ENCODE measurements at places on chromosomes 5 and 9.

- DNase-seq = peak; percentile 52
These were observed 702 bp downstream of the CDC20B start for GRCh38 chr5:55172051-55172899.

DNA sequence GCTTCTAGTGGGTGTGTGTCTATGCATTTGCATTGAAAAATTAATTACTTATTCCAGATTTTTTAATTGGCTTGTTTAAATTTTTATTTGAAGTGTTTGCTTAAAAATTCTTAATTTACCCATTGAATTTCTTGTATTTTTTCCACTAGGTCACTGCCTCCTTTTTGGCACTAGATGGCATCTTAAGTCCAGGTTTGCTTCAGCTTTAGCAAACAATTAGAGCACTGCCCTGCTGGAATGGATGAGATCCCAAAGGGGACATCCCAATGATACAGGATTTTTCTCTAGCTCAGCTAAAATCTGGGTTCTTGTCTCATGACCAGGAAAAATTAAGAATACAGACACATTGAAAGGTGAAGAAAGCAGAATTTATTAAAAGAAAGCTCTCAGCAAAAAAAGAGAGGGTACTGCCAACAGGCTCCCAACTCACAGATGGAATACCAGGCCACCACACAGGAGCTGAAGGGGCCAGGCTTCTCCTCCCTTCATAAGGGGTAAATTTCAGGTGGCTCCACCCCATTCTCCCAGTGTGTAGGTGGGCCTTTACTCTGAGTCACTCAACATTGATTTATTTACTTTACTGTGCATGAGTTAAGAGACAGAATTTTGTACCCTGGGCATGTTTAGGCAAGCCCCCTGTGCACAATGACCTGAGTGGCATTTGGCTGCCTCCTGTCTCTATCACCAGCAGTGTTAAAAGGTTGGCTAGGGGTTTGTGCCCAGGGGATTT, 532.4 kb downstream of the ANXA1 start:
- no peak for DNase-seq

- no peak for DNase-seq
These were observed 31.5 kb downstream of the CLINT1 start for GRCh38 chr5:157827423-157827822.

DNA sequence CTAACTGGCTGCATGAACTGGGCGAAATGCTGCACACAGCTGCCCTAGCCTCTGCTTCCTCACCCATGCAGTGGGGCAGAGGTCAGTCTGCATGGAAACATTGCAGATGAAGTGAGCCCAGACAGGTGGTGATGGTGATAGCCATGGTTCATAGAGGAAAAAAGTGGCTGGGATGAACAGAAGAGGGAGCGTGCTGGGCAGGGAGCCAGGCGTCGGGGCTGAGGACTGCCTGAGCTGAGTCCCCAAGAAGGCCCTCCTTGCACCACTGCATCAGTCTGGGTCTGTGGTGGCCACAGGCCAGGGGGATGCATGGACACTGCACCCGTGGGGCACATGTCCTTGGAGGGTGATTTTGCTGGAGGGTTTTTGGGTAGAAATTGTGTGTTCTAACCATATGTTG, 80.5 kb downstream of the AMBP start:
- no peak for DNase-seq

- DNase-seq = no peak
These were observed 17.5 kb downstream of the LRRC70 start for GRCh38 chr5:62596096-62596495.

DNA sequence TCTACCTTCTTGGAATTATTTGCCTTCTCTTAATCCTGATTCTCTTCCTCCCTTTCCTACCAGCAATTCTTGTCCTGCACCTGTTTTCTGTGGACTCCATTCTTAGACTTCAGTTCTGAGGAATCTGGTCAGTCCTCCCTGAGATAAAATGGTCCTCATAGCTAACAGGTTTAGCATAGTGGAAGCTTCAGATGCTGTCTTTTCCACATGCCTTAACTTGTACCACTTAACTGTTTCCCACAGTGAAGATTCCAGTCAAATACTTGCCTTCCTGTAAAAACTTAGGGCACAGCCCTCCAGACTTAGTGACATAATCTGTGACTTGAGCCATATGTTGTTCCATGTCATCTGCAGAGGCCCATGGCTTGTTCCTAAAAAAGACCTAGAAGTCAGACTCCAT, 261.3 kb downstream of the CWC27 start:
- no peak for DNase-seq

- no peak for DNase-seq
These were observed 37.9 kb downstream of the TNFAIP8 start for GRCh38 chr5:119393746-119394145.

DNA sequence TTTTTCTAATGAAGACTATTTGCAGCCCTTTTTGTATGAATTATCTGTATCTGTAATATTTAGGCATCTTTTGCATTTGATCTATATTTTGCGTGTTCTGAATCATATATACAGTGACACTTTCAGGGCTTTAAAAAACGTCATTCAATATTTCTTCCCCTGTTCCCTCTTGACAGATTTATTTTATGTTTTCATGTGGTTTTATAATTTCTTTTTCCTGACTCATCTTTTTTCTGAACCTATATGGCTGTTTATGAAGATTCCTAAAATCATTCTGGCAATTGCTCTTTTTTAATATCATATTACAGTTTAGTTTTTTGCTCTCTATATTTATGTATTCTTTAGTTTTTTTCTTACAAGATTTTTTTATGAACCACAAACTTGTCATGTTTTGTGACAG, 67.6 kb downstream of the SMARCA2 start:
- no peak for DNase-seq

GRCh38 chr5:143126174-143127019, 277.1 kb downstream of the NR3C1 start:
- DNase-seq = no peak

- DNase-seq = no peak
These were observed 46.8 kb downstream of the GALNT12 start for GRCh38 chr9:98854266-98854665.

GRCh38 chr9:94591876-94592275, 1.7 kb downstream of the FBP2 start:
- no peak for DNase-seq

DNA sequence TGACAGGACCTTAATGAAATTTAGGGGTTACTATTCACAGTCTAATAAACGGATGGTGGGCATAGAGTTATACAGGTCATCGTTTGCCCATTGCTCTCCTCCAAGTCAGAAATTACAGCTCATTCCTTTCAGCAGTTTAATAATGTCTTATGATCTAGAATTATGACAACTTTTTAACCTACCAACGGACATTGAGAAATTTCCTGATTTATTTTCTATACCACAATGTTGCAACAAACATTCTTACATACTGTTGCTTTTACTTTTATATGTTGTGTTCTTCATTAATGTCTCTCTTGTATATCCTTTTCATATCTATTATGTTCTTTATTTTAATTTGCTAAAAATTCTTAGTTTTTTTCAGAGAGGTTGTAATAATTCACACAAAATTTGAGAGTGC, 152.8 kb upstream of the PRLR start:
- no peak for DNase-seq

DNA sequence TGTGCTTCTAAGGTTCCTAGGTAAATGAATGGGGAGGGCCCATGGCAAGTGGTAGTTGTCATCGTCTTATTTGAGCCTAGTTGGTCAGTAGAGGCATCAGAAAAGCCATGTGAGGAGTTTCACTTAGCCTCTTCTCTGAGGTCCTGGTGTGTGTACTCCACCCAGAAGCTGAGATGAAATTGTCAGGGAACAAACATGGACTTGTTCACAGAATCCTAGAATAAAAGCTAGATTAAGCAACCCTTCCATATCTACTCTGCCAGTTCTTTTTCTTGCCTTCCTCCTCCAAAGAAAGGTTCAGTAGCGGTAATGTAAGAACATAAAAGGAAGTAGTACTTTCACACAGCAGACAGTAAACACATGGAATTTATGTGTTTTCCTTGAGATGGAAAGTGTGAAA, 70.4 kb downstream of the ARHGAP26 start:
- no peak for DNase-seq

- no peak for DNase-seq
These were observed 503.4 kb downstream of the PDE4D start for GRCh38 chr5:59390074-59390659.

- no peak for DNase-seq
These were observed 281.3 kb upstream of the CLINT1 start for GRCh38 chr5:158140120-158140731.

- DNase-seq = no peak
These were observed 60.5 kb downstream of the MEGF9 start for GRCh38 chr9:120653762-120654161.

- no peak for DNase-seq
These were observed 46.2 kb downstream of the PAX5 start for GRCh38 chr9:36987891-36988290.

- DNase-seq = no peak
These were observed 168.9 kb downstream of the MUSK start for GRCh38 chr9:110837401-110838005.

DNA sequence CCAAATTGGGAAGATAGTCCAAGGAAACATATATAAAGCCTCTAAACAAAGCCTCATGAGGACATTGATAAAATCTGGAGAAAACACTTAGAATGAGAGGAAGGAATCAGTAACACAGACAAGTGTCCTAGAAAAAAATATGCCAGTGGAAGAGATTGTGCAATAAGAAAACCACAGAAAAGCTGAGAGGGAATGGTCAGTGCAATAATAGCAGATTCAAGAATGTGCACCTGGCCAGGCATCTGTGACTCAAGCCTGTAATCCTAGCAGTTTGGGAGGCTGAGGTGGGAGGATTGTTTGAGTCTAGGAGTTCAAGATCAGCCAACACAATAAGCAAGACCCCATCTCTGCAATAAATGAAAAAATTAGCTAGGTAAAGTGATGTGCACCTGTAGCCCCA, 691.2 kb upstream of the CDH6 start:
- DNase-seq = no peak

- no peak for DNase-seq
These were observed 34.4 kb downstream of the CPEB4 start for GRCh38 chr5:173922527-173922926.

- DNase-seq = no peak
These were observed 10.1 kb upstream of the TRAF1 start for GRCh38 chr9:120936764-120937122.

- DNase-seq = peak; percentile 56
These were observed 32.7 kb downstream of the TMEFF1 start for GRCh38 chr9:100505564-100506159.

DNA sequence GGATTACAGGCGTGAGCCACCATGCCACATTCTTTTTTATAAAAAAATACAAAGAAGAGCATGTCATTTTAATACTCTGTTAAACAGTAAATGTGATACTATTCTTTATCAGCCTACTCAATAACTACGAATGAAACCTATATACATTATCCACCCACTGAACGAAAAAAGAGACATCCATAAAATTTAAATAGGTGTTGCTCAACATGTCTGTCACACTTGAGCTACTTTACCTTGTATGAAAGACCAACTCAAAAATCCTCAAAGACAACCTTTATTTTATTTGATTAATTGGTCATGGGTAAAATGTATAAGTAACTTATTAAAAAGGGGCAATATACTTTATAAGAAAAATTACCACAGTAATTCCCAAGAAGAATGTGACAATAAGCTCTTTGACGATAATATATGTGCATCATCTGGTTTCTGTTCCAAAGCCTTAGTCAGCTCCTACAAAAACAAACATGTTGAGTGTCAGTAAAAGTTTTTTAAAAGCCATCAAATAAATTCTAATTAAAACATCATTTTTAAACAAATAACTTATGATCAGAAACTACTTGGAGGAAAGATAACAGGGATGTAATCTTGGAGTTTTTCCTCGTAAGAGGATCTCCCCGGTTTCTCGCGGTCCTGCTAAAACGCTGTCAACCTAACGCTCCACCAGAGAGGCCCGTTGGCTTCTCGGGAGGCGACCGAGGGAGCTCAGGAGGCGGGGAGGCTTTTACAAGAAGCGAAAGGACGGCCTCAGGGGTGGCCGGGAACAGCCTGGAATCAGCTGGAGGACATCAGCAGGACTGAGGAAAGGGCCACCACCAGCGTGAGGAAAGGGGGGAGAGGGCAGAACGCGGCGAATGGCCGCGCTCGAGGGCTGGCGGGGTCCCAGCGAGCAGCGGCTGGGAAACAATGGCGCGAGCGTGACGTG, 13.5 kb upstream of the ANKRD18B start:
- peak; percentile 34 for DNase-seq

DNA sequence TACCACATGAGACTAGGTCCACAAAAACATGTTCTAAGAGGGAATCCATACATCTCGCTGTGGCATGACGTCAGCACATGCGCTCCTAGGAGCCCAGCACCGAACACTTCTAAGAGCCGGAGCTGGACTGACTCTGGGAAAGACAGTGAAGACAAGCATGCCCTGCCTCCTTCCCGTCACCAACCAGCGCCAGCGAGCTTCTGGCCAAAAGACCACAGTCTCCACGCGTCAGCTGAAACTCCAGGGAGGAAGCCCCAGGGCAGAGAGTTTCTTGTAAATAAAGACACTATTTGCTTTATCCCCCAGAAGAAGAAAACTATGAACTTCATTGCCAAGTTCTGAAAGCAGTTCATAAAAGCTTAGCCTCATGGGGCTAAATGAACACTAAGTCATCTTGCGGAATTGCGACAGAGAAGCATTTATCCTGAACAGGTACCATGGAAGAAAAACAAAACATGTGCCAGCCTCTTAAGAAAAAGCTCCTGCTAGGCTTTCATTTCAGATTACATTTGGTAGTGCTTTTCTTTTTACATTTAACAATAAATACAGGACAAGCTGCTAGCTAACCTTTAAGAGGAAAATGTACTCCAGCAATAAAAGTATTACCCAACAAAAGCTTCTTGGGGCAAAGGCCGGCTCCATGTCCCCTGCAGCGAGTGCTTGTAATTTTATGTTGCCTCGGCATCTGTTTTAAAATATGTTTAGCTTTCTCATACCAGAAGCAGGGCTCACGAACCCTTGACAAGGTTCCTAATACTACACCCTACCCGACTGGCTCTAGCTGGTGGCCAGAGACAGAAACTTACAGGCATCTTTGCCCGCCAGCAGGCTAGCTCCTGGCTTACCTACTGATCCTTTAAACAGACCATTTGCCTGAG, 96.5 kb downstream of the PRRT1B start:
- DNase-seq = no peak

- DNase-seq = no peak
These were observed 115.0 kb downstream of the PIK3R1 start for GRCh38 chr5:68330574-68330973.

DNA sequence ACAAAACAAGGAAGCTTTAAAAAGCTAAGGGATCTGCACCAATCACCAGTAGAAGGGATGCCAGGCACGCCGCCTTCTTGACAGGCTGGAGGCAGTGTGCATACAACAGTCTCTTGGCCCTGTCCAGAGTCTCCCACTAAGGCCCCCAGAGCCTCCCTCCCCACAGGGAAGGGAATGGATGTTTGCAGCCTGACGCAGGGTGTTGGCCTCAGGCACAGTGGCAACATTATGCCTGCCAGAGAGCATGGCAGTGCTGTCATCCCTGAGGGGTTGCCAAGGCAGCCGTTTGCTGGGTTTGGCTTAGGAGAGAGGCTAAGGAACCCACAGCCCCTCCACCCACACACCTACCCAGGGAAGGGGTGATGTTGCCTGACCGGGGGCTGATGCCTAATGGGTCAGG, 4.8 kb downstream of the HBEGF start:
- DNase-seq = no peak

- no peak for DNase-seq
These were observed 40.2 kb upstream of the TRIM32 start for GRCh38 chr9:116646661-116647514.

GRCh38 chr5:172753101-172753500, 17.9 kb downstream of the DUSP1 start:
- no peak for DNase-seq

Measured in activated CD8-positive, alpha-beta memory T cell treated with anti-CD3 and anti-CD28 coated beads, Interleukin-2, amount 50 U/mL, for 4 hours (primary cell).